ENCODE measurements at places on chromosomes 12 and 14.
A peak's percentile ranks its signal among the peaks of the same experiment; 100 is the strongest.

DNA sequence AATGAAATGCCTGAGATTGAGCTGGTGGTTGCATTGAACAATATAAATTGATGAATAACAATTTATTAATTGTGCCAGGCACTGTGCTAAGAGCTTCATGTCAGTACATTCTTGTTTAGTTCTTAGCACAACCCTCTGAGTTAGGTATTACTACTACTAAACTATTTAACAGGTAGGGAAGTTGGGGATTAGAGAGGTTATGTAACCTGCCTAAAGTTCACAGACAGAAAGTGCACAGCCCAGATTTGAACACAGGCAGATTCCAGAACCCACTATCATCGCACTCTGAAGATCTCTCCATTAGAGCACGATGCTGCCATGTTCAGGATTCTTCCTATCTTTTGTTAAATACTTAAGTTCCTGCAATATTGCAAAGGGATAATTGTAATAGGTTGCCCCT is 49.3 kb downstream of the ETV6 start:
- no peak for DNase-seq

GRCh38 chr14:68884031-68885030 is 91.5 kb upstream of the ZFP36L1 start:
- DNase-seq = no peak

GRCh38 chr14:32254952-32255679 is 52.0 kb upstream of the RNU6-8 start:
- peak; percentile 7 for DNase-seq

DNA sequence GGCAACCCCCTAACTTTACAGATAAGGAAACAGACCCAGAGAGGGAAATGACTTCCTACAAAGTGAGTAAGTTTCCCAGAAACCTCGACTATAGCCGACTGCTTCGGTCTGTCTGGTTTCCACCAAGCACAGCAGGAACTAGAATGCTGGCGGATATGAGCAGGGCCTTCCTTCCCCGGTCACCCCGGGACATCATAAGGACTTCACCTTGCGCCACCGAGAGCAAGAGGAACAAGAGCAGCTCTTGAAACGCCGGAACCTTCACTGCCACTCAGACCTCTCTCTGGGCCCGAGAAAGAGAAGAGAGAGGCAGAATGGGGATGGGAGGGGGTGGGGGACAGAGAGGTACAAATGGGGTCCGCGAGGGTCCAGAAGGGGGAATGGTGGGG is 29.4 kb upstream of the GPR68 start:
- DNase-seq = no peak

- no peak for DNase-seq
These were observed 59.8 kb downstream of the NPAS3 start for GRCh38 chr14:32998433-32998832.
